ENCODE measurements at places on chromosomes 2 and 18.

DNA sequence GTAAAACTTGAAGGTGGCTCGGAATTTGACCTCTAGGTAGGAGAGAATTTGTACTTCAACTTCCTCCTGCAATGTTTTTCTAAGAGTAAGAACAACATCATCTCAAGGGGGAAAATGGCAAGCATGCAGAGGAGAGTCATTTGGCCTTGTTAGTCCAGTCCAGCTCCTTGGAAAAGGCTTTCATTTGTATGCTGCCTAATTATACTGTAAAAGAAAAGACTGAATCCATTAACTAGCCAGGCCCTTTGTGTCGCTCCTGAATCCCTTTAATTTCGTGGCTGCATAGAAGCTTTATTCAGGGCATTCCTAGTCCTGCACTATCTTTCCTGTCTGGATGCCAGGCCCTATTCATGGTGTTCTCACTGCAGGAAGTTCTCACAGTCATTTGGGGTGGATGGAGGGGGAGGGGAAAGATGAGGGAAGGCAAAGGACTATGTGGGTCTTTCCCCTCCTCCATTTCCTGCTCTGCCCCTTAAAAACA is 36.0 kb downstream of the PHLPP1 start:
- no peak for DNase-seq

DNA sequence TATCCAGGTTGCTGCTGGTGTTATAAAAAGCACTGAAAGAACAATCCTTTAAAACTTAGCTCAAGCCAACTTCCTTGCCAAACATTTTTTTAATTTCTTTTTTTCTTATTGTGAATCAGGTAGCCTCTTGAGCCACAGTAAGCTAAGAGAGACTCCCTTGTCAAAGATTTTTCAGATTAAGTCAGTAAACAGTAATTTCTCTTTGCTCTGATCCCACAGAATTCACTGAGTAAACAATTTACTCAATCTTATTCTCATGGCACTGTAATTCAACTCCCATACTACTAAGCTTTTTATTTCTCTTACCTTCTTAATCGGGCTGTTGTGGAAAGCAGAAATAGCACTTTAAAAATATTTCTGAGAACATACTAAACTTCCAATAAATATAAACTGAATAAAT is 82.7 kb downstream of the C2orf74 start:
- no peak for DNase-seq

DNA sequence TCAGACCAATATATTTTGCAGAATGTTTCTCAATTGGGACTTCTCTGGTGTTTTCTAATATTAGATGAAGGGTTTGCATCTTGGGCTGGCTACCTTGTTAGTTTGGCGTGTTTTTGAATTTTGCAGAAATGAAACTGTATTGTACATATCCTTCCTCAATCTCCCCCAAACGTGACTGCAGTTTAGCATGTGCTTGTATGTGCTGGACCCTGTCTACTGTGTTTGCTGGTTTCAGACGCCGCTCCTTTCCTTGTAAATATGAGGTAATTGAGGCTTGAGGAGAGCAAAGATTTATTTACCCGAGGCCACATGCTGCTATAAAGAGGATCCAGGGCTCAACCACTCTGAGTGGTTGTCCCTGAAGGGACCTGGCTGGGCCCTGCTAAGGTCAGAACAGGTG is 57.2 kb downstream of the NGEF start:
- no peak for DNase-seq

- DNase-seq: no peak
These were observed 53.2 kb downstream of the CIB4 start for GRCh38 chr2:26587994-26588393.

DNA sequence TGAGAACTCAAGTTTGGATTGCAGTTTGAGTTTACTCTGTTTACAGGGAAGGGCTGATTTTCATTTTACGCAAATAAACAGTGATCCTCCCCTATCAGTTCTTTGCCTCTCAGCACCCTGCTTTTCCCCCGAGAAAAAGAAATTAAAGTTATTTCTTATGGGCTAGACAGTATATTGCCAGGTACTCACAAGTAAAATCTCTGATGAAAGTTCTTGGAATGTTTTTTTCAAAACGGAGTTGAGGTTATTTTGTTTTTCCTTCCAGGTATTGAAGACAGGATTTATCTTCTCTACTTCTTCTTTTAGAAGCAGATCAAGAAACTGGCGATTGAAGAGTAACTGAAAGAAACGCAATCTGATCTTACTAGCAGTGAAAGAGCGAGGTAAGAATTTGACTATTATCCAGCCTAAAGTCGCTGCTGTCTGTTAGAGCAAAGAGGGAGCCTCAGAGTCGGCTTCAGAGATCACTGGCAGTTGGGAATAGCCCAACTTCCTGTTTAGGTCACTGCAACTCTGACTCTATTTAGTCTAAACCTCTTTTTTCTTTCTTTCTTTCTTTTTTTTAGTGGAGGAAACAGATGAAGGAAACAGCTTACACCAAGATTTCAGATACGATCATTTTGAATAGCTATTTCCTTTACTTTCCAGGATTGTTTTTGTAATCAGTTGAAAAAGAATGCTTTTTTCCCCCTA is at the start of gene TFPI:
Gene TFPI, minus strand, starts transcription at position 425 of the 693 bp plus-strand sequence. CDS start 50,667 bp downstream, outside the sequence.
- no peak for DNase-seq

DNA sequence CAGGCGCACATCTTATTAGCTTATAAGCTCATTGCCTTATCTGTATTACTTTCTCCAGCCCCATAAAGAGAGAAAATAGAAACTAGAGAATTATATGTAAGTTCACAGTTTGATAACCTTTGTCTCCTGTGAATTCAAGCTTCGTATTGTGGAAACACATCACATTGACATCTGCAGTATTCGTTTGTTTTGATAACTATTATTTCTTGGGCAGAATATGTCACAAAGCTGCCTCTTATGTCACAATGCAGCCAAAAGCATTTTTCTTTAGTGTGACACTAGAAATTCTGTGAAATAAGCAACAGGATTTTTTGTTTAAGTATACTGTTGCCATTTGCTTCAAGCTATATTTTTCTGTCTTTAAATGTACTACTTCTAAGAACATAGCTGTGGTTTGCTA is 221.5 kb downstream of the DOK6 start:
- DNase-seq: no peak

DNA sequence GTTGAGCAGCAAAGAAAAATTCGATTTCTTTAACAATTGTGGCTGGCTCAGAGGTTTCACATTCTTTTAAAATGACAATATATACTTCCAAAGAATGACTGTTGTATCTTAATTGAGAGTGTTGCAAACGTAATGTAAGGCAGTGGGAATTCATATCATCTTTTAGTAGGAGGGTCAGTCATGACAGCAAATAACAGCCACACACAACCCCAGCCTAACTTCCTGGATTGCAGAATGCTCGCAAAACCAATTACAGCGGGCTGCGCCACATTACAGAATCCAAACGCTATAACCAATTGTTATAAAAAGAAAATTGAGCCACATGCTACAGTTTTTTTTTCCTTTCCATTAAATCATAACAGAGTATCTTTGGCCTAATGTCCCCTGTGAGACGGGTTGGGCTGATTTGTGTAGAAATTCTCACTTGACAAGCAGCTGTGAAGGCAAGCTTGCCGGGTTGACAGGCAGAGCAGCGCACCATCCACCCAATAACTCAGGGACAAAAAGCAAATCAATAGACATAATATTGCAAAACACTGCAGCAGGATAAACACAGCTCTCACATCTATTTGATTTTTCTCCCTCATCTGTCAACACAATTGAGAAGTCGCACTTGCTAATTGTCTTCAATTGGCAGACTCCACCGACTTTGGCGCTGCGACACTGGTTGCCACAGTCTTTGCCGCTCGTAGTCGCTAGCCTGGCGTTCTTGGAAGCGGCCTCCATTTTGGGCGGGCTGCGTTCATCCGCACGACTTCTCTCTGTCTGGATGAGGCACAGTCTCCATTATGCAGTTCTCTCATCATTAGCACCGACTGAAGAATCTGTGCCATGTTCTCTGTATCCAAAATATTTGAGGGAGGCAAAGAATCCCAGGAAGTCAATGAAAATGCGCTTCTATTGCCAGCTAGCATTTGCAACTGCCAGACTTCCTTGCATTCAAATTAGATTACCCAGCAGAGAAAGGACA is 95.0 kb upstream of the CCDC68 start:
- no peak for DNase-seq

DNA sequence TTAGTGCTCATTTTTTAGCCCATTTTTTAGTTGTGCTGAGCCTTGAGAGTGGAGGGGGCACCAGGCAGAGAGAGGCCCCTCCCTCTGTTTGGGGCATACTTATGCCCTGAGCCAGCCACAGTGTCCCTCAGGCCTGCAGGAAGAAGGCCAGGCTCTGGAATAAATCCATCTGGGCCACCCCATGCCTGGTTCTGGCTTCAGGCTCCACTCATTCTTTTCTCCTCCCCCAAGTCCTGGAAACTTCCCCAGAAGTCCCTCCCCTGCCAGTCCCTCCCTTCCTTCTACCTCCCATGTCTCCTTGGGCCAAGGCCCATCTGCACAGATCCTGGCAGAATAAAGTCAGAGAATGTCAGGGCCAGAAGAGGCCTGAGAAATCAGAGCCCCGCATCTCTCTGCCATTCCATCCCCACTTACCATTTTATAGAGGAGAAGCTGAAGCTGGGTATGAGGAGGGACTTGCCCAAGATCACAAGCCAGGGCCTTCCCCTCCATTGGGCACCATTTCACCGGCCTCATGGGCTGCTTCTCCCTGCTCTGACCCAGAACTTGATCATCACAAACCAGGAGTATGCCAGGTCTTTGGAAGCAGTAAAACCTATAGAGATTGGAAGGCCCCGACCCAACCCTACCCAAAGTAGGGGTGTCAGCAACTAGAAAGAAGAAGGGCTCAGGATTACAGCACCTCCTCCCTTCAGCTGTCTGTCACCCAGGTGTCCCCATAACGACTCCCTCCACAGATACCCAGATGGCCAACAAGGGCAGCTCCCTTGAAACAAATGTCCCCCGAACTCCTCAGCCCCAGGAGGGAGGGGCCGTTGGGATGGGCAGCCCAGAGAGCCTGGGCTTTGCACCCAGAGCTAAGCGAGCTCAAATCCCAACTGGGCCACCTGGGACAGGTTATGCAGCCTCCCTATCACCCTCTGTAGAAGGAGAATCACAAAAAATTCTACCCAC is 108.4 kb downstream of the POLR1A start:
- no peak for DNase-seq

- DNase-seq: no peak
These were observed 2.8 kb downstream of the SP9 start for GRCh38 chr2:174337337-174338146.

GRCh38 chr2:32711219-32711618 is 83.4 kb downstream of the TTC27 start:
- no peak for DNase-seq

- DNase-seq: no peak
These were observed 6.4 kb downstream of the ZEB2 start for GRCh38 chr2:144513388-144514101.

DNA sequence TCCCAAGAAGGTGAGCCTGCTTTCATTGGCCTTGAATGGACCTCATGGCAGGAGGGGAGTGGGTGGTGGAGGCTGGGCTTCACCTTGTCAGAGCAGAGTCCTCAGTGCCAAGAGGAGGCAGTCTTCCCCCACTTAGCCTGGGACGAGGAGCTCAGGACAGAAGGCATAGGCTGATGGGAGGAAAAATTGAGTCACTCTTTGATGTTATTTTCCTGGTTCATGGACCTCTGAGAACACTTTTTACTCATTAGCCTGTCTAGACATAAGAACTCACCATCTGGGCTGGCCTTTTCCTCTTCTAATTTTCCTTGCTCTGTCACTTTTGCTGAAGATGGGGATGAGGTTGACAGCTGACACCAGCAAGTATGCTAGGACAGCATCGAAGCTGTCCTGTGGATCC is 225.7 kb upstream of the TNP1 start:
- no peak for DNase-seq

- DNase-seq: no peak
These were observed 43.4 kb upstream of the AQP4 start for GRCh38 chr18:26908906-26909305.

DNA sequence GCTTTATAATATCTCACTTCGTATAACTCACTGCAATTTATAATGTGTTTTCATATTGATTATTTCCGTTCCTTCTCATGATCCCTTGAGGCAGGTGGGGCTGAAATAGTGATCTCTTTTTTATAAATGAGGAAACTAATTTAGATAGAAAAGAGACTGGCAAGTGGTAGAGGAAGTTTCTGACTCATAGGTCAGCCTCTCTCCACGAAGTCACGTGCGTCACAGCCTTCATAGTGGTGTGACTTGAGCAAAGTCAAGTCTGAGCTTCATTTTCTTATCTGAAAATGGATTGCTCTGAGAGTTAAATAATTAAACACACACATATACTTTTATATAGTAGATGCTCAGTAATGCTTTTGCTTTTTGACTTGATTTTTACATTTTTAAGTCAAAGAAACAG is 19.9 kb downstream of the ABCG5 start:
- DNase-seq: no peak

DNA sequence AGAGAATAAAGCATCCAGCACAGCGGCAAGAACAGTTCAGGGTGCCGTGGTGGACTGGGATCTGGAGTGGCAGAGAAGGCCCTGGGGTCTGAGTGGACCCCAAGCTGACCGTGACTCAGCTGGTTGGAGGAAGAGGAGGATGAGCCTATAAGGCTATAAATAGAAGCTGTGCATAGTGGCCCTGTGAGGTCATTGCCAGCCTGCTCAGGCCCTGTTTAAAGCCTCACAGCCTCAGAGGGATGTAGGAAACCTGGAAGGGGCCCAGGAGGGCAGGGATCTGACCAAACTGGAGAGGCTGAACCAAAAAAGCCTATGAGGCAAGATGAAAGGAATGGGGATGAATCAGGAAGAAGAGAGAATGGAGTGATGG is 11.3 kb upstream of the DES start:
- no peak for DNase-seq

DNA sequence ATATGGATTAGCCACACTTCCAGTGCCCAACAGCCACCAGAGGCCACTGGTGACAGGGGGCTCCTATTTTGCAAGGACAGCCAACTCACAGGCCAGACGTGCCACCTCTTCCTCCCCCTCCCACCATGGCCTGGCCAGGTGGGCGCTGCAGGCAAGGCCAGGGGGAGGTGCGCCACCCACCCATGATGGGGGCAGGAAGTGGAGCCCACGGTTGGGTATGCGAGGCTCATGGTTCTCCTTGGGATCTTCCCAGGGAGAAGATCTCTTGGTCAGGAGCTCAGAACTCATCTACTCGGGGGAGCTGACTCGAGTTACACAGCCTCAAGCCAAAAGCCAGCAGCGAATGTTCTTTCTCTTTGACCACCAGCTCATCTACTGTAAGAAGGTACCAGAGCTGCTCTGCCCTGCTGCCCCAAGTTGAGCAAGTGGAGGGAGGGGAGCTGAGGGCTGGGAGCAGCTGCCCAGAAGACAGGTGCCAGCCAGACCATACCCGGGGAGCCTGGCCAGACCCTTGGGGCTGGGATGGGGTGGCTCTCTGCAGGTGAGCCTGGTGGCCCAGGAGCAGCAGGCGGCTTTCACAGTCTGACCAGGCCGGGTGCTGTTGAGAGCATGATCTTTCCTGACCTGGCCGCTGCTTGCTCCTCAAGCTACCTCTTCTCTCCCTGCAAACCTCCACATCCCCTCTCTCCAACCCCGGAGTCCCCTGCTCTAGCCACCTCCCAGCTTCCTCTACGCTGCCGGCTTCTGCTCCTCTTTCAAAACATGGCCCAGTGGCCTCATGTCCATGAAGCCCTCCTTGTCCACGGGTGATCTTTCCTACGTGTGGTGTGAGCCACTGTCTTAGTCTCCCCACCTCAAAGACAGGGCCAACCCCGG is 49.8 kb downstream of the FAM168B start:
- DNase-seq: no peak

GRCh38 chr2:238865015-238865719 is 17.3 kb downstream of the TWIST2 start:
- DNase-seq: no peak

- DNase-seq: no peak
These were observed 172.8 kb upstream of the RBMS1 start for GRCh38 chr2:160666154-160667060.

- DNase-seq: no peak
These were observed 105.7 kb downstream of the MGAT5 start for GRCh38 chr2:134359367-134360081.

All from effector CD4-positive, alpha-beta T cell (primary cell).